ENCODE measurements at places on chromosomes 16 and 17.

DNA sequence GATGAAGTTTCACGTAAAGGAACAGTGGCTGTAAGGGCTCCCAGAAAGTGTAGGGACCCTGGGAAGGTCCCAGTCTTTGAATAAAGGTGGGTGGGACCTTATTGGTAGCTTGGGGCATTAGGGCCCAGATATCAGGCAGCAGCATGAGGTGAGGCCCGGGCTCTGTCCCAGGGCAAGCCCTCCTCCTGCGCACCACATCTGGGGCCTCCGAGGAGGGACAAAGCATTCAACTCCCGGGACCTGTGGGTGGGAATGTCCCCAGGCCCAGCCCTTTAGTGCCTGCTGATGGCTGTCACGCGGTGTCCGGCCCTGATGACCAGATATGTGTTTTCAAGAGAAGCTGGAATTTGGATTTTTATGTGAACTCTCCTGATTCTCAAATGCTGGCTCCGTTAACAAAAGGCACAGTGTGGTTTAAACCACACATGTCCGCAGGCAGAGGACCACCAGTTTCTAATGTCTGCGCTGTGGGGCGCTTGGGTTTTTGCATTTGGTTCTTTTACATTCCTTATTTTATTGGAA is 30.4 kb downstream of the RAI1 start:
- H3K27ac ChIP-seq = peak overlapping the region; percentile 84
- peaks cover 80% of the 10 kb centered on the region for H3K4me1 ChIP-seq
- no peak for DNase-seq
- H3K36me3 ChIP-seq = no peaks in the 10 kb centered on the region
- no peaks in the 10 kb centered on the region for H3K27me3 ChIP-seq

DNA sequence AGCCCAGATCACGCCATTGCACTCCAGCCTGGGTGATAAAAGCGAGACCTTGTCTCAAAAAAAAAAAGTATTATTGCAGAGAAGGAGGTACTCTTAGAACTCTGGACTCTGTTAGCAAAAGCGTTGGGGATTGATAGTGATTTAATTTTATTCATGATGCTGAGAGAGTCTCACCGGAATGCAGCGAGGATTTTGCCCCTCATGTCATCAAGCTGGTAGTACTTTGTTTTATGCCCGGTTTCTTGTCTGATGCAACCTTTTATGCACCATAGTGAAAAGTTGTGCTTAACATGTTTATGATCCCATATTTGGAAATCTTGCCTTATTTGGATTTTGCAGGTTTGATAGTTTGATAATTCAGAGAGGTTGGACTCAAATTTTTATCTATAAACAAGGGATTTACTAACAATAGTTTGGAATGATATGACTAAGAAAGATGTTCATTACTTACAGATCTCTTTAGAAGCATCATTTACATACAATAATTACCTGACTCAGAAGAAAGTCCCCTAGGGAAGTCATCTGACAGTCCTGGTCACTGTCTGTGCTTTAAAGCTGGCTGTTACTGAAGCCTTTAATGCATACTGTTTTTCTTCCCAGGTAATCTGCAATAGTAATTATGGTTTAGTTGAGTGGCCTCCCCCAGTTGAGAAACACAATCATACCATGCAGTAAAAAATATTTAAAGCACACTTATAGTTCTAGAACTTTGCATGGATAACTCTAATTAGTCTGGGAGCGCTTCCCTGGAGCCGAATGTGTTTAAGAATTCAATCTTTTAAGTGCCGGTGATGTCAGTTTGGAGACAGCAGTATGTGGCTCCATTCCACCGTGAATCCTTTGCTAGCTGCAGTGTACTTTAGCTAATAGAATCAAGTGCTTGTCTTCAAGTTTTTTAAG is 120.9 kb downstream of the PRKCA start:
- H3K4me1 ChIP-seq = no peaks in the 10 kb centered on the region
- DNase-seq = no peak
- no peak overlapping the region for H3K27ac ChIP-seq
- no peaks in the 10 kb centered on the region for H3K27me3 ChIP-seq
- no peak overlapping the region for H3K4me3 ChIP-seq
- H3K36me3 ChIP-seq = no peaks in the 10 kb centered on the region

DNA sequence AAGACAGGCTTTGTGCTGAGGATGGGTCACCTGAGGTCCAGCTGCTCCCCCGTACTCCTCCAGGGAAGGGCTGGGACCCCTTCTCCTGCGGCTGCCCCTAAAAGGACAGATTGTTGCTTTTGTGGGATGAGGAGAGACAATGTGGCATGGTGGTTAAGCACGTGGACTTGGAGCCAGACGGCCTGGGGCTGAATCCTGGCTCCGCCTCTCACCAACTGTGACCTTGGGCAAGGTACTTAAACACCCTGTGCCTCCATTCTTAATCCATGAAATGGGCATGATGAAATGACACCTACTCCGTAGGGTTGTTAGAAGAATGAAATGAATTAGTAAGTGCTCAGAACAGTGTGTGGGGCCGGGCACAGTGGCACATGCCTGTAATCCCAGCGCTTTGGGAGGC is 39.6 kb upstream of the PLCG2 start:
- no peak for DNase-seq
- no peaks in the 10 kb centered on the region for H3K27me3 ChIP-seq
- H3K36me3 ChIP-seq = no peaks in the 10 kb centered on the region
- H3K27ac ChIP-seq = peak overlapping the region; percentile 57

DNA sequence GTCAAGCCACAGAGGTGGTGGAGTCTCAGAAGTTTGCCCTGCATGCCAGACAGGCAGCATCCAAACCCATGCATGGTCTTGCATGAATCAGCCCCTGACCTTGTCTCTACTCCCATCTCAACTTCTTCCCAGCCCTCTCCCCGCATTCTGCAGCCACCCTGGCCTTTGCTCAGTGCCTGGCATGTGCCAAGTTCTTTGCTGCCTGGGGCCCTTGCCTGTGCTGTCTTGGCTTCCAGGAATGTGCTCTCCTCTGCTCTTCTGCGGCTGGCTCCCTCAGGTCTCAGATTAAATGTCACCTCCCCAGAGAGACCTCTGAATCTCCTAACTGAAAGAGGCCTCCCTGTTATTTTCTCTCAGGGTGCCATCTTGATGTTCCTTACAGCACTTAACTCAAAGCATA is 17.6 kb downstream of the DRC3 start:
- no peak overlapping the region for H3K27ac ChIP-seq
- H3K36me3 ChIP-seq = no peaks in the 10 kb centered on the region
- no peak for DNase-seq
- H3K4me3 ChIP-seq = no peak overlapping the region
- no peaks in the 10 kb centered on the region for H3K4me1 ChIP-seq

DNA sequence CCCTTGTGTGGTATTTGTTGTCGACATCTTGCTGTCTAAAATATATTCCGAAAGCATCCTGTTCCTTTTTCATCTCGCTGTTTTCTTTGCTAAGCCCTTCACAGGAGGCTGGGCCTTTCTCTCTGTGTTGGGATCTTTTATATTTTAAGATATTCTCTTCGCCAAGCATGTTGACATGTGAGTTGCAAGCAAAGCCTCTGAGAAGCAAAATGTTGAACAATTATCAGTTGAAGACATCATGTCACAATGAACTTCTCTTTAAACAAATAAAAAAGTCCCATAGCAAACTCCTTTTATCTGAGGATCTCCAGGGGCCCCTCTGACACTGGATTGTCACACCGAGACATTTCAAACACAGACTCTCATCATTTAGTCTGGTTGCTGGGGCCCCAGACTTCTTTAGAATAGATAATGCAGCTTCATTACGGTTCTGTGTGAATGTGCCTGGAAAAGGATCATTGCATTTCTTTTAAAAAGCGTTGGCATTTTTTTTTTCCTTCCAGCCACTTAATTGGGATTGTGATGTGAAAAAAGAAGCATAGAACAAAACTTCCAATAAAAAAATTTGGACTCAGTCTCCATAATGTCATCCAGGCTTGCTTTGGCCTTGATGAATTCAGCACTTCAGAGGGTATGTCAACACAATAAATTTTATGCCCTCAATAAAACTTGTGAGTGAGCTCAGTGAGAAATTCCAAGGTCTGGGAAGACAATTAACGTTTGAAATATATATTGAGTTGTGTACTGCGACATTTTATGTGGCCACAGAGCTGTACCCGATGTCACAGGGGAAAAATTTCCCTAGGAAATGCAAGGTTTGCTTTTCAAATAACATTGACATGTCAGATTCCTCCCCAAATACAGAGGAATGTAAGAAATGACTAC is 496.8 kb downstream of the XYLT1 start:
- DNase-seq = no peak
- H3K36me3 ChIP-seq = no peaks in the 10 kb centered on the region
- no peaks in the 10 kb centered on the region for H3K27me3 ChIP-seq
- no peaks in the 10 kb centered on the region for H3K4me1 ChIP-seq

DNA sequence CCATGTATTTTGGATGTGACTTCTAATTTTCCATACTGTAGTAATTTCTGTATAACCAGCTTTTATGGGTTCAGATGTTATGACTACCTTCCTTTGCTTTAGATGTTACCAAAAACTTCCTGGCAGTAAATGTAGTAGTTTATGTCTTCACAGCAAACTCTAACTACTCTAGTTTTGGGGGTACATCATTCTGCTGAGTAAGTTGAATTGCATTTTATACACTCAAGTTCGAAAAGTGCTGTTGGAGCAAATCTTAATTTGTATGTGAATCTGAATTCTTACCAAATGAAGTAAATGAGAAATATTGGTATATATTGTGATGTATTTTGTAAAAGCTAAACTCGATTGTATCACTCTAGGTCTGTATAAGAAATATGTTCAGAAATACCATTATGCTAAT is 728.3 kb upstream of the CDH8 start:
- H3K27ac ChIP-seq = no peak overlapping the region
- no peak for DNase-seq
- H3K4me3 ChIP-seq = no peak overlapping the region
- H3K4me1 ChIP-seq = no peaks in the 10 kb centered on the region

DNA sequence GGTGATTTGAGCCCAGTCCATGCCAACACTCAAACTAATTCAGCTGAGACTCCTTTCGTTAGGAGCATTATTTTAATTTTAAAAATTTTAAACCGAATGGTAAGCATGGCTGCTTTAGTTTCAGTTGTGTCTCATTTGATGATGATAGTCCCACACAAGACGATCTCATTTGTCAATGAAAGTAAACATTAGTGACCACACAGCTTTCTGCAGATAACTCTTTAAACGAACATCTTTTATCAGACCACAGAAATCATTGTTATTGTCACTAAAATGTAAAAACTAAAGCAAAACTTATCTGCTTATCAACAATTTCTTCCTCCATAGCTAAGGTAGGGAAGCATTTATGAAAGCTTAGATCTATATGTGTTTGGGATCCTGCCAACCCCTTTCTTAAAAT is 382.2 kb downstream of the ZFHX3 start:
- H3K36me3 ChIP-seq = no peaks in the 10 kb centered on the region
- no peak for DNase-seq
- peak overlapping the region; percentile 75 for H3K4me3 ChIP-seq
- peak overlapping the region; percentile 76 for H3K27ac ChIP-seq
- no peaks in the 10 kb centered on the region for H3K27me3 ChIP-seq
- H3K4me1 ChIP-seq = peaks cover 20% of the 10 kb centered on the region

GRCh38 chr17:1002412-1002753 is 5.5 kb downstream of the TIMM22 start:
- peak overlapping the region; percentile 43 for H3K27ac ChIP-seq
- DNase-seq = no peak
- no peak overlapping the region for H3K4me3 ChIP-seq
- H3K36me3 ChIP-seq = peaks cover 80% of the 10 kb centered on the region
- H3K27me3 ChIP-seq = no peaks in the 10 kb centered on the region
